ENCODE measurements at places on chromosomes 3 and 15.

DNA sequence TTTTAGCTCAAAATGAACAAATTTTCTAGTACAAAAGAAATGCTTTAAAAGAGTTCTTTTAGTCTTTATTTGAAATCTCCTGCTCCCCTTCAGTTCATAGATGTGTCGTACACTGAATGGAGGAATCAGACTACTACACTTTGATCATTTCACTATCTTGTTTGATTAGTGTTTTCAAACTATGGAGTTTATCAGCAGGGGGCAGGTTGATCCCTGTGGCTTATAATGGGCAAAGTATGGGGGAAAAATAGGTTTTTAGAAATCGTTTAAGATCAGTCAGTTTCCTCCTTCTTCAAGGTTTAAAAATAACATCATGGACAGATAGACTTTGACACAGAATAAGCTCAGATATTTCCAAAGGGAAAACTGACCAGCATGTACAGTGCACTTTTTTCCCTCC lies 701.7 kb downstream of the CADM2 start:
- no peak overlapping the region for H3K4me3 ChIP-seq
- DNase-seq, result no peak
- no peak overlapping the region for H3K27ac ChIP-seq
- no peaks in the 10 kb centered on the region for H3K4me1 ChIP-seq
- no peaks in the 10 kb centered on the region for H3K27me3 ChIP-seq

DNA sequence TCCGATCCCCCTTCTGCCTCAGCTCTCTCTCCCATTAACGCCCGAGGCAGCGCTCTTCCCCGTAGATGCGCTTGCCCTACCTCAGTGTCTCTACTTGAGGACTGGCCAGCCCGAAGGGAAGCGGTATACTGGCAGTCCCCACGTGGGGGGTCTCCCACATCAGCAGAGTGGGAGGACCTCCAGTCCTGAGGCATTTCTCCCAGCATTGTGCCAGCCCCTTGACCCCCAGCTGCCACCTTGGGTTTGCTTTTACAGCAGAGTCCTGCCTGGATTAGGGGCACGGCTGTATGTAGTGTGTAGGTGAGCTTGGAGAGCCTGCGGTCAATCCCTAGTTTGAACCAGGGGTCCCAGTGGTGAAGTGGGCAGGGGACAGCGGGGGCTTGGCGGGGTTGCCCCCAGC lies 767 bp downstream of the SEMA3F start:
- no peak overlapping the region for H3K4me3 ChIP-seq
- no peak for DNase-seq
- H3K27ac ChIP-seq, result no peak overlapping the region
- H3K4me1 ChIP-seq, result no peaks in the 10 kb centered on the region

- H3K27me3 ChIP-seq, result no peaks in the 10 kb centered on the region
- peak overlapping the region; percentile 10 for H3K4me3 ChIP-seq
- no peaks in the 10 kb centered on the region for H3K36me3 ChIP-seq
- H3K27ac ChIP-seq, result no peak overlapping the region
Measured at GRCh38 chr3:184261854-184262763, 756 bp upstream of the CAMK2N2 start.

DNA sequence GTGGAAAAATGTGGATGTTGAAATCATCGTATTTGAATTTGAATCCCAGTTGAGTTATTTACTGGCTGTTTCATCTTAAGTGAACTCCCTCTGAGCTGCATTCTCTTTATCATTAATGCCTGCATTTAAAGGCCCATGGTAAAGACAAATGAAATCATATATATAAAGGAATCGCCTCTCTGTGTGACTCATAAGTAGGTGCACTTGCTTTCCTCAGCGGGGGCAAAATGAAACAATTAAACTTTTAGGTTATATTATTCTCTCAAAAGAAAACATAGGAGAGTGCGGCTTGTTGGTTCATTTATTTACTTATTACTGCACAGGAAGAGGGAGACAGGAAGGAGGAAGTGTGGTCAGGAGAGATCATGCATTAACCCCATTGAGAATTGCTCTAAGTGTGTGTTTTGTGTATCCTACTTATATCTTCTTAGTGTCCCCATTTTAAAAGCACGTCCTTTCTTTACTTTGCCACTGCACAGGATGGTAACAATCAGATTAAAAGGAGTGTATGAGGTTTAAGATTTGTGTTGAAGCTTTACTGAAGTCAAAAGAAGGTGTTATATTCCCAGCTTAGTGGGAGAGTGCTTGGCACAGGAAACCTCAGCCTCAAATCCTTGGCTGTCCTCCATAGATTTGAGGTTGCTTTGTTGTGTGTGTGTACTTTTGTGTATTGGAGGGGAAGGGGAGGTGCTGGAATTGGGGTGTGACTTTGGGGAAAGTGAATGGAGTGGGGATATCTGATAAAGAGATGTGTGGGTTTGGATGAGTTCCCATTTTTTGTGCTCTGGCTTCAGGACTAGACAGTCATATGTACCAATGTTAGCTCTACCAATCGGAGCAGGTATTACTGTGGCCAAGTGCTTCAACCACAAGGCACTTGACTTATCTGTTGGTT lies 595.8 kb upstream of the NR2F2 start:
- H3K4me1 ChIP-seq, result peaks cover 30% of the 10 kb centered on the region
- H3K36me3 ChIP-seq, result no peaks in the 10 kb centered on the region
- H3K27ac ChIP-seq, result peak overlapping the region; percentile 83
- peak; percentile 27 for DNase-seq
- H3K4me3 ChIP-seq, result no peak overlapping the region
- no peaks in the 10 kb centered on the region for H3K27me3 ChIP-seq

GRCh38 chr3:38457111-38458003 lies 3.7 kb downstream of the ACVR2B start:
- H3K36me3 ChIP-seq, result peaks cover 7% of the 10 kb centered on the region
- no peaks in the 10 kb centered on the region for H3K27me3 ChIP-seq
- H3K4me3 ChIP-seq, result no peak overlapping the region
- DNase-seq, result no peak
- peaks cover 22% of the 10 kb centered on the region for H3K4me1 ChIP-seq
- H3K27ac ChIP-seq, result no peak overlapping the region

DNA sequence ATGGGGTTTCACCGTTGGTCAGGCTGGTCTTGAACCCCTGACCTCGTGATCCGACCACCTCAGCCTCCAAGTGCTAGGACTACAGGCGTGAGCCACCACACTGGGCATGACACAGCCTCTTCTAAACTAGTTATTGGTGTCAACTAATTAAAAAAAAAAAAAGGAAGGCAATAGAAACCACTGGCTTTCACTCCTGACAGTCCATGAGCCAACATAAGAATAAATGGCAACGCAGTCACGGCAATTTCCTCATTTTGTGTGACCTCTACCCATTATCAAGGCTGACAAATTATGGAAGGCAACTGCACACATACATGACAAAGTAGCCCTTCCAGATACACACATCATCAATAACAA lies 5.9 kb downstream of the ARHGEF3 start:
- H3K27me3 ChIP-seq, result no peaks in the 10 kb centered on the region
- H3K27ac ChIP-seq, result peak overlapping the region; percentile 83
- H3K4me1 ChIP-seq, result peaks cover 95% of the 10 kb centered on the region
- H3K4me3 ChIP-seq, result no peak overlapping the region
- H3K36me3 ChIP-seq, result peaks cover 26% of the 10 kb centered on the region

DNA sequence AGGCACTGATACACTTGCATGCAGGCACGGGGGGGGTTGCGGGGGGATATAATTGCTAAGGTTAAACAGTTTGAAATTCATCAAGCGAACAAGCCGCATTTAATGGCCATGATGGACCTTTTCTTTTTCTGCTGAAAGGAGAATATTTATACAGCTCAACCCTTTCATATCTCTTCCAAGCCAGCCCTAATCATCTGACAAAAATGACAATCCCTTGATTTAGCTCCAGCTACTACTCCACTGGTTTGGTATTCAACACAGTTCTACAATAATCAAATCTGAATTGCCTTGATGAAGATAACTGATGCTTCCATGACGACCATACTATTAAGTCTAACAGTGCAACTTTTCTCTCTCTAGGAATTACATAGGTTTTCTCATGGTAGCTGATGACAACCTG lies 374.9 kb downstream of the PLCL2 start:
- H3K27ac ChIP-seq, result no peak overlapping the region
- no peaks in the 10 kb centered on the region for H3K27me3 ChIP-seq
- DNase-seq, result no peak
- no peak overlapping the region for H3K4me3 ChIP-seq
- H3K4me1 ChIP-seq, result no peaks in the 10 kb centered on the region

DNA sequence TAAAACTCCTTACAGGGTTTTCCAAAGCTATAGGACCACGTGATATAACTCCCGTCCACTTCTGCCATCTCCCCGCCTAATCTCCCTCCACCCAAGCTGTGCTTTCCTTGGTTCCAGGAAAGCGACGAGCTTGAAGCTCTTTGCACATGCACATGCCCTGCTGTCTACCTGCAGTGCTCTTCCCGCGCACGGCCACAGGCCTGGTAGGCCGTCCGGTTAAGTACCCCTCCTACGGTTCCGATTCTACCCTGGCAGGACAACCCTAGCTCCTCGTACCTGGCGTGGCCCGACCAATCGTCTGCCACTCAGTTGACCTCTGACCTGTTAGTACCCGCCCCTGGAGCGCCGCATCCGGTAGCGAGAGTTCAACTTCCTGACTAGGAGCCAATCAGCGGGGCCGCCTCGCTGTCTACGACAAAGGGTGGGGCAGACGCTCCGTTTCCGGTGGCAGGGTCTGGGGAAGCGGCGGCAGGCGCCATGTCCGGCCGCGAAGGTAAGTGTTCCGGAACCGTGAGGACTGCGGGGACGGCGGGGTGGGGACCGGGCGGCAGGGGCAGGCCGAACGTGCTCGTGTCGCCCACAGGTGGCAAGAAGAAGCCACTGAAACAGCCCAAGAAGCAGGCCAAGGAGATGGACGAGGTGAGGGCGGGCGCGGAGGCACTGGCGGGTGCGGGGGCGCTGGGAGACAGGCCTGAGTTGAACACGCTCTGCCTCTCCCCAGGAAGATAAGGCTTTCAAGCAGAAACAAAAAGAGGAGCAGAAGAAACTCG lies at the start of the genes CCDC51 and TMA7:
Gene CCDC51 (minus strand): TSS at position 300 of the 770 bp plus-strand sequence. CDS start 4,991 bp downstream, outside the sequence.
Gene TMA7 (plus strand): TSS at position 438 of the 770 bp plus-strand sequence. CDS start 40 bp downstream, at position 478.
- peak within 1 kb of the TSS; percentile 87 for H3K27ac ChIP-seq
- DNase-seq, result peak; percentile 98
- peaks cover 46% of the 10 kb centered on the region for H3K4me1 ChIP-seq
- H3K4me3 ChIP-seq, result peak within 1 kb of the TSS; percentile 87

GRCh38 chr3:38989917-38990510 lies 61.7 kb downstream of the SCN11A start:
- H3K27me3 ChIP-seq, result peaks cover 24% of the 10 kb centered on the region
- no peak for DNase-seq

DNA sequence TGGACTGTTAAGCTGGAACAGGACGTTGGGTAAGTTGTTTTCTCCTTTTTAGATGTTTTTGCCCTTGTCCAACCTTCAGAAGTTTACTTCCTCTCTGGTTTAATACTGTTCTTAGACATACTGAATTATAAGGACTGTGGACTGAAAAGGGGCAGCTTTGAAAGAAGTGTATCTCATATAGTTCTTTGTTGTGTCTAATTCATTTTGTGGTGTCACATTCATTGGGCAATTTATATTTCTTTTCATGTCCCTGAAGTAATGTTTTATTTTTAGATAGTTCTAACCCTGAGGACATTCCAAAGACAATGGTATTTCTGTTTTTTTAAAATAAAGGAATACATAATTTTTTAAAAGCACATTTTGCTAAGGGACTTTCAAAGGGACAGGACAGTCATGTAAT lies 45.2 kb downstream of the TMEM108 start:
- H3K4me1 ChIP-seq, result no peaks in the 10 kb centered on the region
- no peak overlapping the region for H3K4me3 ChIP-seq
- H3K36me3 ChIP-seq, result no peaks in the 10 kb centered on the region

GRCh38 chr15:77984446-77984861 lies 93.1 kb downstream of the TBC1D2B start:
- no peak overlapping the region for H3K27ac ChIP-seq
- H3K36me3 ChIP-seq, result no peaks in the 10 kb centered on the region
- DNase-seq, result no peak
- H3K4me1 ChIP-seq, result no peaks in the 10 kb centered on the region
- H3K27me3 ChIP-seq, result no peaks in the 10 kb centered on the region

DNA sequence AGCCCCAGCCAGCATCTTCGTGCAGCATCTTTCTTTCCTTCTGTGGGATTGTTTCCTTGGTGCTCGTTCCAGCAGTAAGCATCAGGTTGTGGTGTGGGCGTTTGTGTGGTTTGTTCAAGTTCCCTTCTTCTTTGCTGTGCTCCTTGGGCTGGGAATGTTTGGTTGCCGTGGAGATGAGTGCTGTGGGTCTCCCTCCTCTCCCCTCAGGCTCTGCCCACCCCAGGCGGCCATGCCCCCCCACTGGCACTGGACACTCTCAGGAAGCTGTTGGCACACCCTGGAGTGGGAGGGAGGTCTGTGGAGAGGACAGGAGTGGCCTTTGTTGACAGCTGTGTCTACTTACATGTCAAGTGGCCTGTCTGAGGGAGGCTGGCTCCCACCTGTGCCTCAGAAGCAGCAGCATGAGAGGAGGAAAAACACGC lies 46.5 kb upstream of the SACM1L start:
- H3K27me3 ChIP-seq, result no peaks in the 10 kb centered on the region
- peaks cover 63% of the 10 kb centered on the region for H3K36me3 ChIP-seq
- no peak for DNase-seq
- no peak overlapping the region for H3K27ac ChIP-seq
- H3K4me3 ChIP-seq, result no peak overlapping the region
- no peaks in the 10 kb centered on the region for H3K4me1 ChIP-seq

DNA sequence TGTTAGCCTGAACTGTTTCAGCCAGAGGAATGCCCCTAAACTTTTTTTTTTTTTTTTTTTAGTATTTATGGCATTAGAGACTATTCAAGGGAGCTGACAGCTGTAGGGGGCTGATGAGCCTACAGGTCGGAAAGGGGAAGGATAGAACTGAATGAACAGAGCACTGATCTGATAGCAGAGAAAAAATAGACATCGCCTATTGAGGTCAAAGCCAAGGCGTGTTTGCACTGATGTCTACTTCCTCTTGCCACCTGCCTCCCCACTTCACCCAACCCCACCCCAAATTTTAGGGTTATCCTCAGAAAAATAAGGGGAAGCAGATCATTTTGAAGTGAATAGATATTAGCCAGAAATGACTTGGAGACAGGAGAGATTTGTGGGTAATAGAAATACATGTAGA lies 3.0 kb upstream of the ZMAT3 start:
- no peaks in the 10 kb centered on the region for H3K27me3 ChIP-seq
- no peak overlapping the region for H3K27ac ChIP-seq
- peak; percentile 12 for DNase-seq
- H3K36me3 ChIP-seq, result no peaks in the 10 kb centered on the region
- peaks cover 20% of the 10 kb centered on the region for H3K4me1 ChIP-seq
- H3K4me3 ChIP-seq, result no peak overlapping the region

GRCh38 chr3:40470701-40471100 lies 6.2 kb upstream of the ZNF619 start:
- H3K4me3 ChIP-seq, result no peak overlapping the region
- H3K27me3 ChIP-seq, result no peaks in the 10 kb centered on the region
- DNase-seq, result no peak
- no peak overlapping the region for H3K27ac ChIP-seq
- H3K4me1 ChIP-seq, result no peaks in the 10 kb centered on the region

GRCh38 chr3:15042936-15043335 lies 22.2 kb downstream of the MRPS25 start:
- no peaks in the 10 kb centered on the region for H3K4me1 ChIP-seq
- H3K36me3 ChIP-seq, result peaks cover 97% of the 10 kb centered on the region
- no peak overlapping the region for H3K4me3 ChIP-seq
- DNase-seq, result no peak
